ENCODE measurements at places on chromosomes 12 and 14.

- DNase-seq = no peak
Measured at GRCh38 chr14:79502751-79503148, 708.6 kb downstream of the DIO2 start.

DNA sequence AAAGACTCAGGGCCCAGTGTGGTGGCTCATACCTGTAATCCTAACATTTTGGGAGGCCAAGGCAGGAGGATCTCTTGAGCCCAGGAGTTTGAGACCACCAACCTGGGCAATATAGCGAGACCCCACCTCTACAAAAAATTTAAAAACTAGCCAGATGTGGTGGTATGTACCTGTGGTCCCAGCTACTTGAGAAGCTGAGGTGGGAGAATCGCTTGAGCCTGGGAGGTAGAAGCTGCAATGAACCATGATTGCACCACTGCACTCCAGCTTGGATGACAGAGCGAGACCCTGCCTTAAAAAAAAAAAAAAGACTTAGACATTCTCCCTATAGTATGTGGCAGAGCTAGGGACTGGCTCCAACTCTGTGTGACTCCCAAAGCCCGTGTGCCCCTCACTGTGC is 2.9 kb downstream of the UBE3B start:
- DNase-seq = no peak

- no peak for DNase-seq
Measured at GRCh38 chr12:60210756-60211155, 614.9 kb downstream of the SLC16A7 start.

GRCh38 chr12:91413581-91414546 is 231.2 kb upstream of the DCN start:
- DNase-seq = no peak

- peak; percentile 50 for DNase-seq
Measured at GRCh38 chr12:106984588-106985137, 2.3 kb downstream of the MTERF2 start.

GRCh38 chr14:67926821-67927220 is 107.2 kb downstream of the RAD51B start:
- no peak for DNase-seq

GRCh38 chr12:14923944-14924343 is 14.4 kb downstream of the ERP27 start:
- no peak for DNase-seq

Measured in hematopoietic multipotent progenitor cell treated with erythropoietin and hydrocortisone succinate and interleukin-3 and kit ligand, for 15 days (in vitro differentiated cells).